Stimulated activated CD8-positive, alpha-beta memory T cell treated with anti-CD3 and anti-CD28 coated beads, Interleukin-4, amount 100 ng/mL, for 4 hours (primary cell): ENCODE measurements at places on chromosomes 4 and X.

GRCh38 chrX:120560842-120561633 is at the start of gene CUL4B:
CUL4B (minus strand) TSS chrX:120560962; CDS start chrX:120560638, 324 bp downstream.
- peak; percentile 79 for DNase-seq

DNA sequence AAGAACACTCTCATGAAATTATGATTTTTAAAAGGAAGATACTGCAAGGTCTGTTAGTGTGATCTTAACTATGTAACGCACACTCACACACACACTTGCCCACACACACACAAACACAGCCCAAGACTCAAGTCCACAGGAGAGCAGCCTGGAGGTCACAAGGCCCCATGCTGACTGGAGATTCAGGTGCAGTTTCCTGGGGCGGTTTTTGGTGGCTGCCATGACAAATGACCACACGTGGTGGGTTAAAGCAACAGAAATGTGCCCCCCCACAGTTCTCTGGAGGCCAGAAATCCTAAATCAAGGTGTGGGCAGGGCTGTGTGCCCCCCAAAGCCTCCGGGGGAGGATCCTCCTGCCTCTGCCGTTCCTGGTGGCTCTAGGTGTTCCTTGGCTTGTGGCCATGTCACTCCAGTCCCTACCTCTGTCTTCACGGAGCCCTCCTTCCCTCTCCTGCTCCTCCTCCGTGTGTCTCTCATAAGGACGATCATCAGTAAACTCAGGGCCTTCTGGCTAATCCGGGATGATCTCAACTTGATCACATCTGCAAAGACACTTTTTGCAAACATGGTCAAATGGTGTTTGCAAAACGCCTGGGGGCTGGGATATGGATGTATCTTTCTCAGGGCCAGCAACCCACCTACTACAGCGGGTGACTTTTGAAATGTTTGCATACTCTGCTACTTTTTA is 9.7 kb upstream of the HTRA3 start:
- DNase-seq = no peak

GRCh38 chrX:106973433-106974149 is 26.4 kb downstream of the MORC4 start:
- no peak for DNase-seq

DNA sequence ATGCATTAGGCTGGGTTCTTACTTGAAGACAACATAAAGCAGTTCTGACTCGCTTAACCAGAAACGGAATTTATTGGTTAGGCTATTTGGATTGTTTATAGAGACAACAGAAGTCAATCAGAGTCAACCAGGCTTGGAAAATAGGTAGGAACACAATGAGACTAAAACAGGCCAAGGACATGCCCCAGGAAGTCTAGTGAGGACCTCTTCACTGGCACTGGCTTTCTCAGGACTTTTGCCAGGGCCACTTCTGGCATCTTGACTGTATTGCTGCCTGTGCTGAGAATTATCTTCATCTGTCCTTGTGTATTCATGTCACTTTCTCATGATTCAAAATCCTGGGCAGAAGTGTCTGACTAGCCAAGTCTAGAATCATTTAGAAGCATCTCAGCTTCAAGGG is 19.6 kb downstream of the PGAM4 start:
- no peak for DNase-seq

- DNase-seq = no peak
Measured at GRCh38 chrX:24513416-24513815, 48.3 kb downstream of the PDK3 start.

- no peak for DNase-seq
Measured at GRCh38 chr4:110611968-110612447, 10.9 kb downstream of the PITX2 start.

- DNase-seq = no peak
Measured at GRCh38 chrX:49960061-49960460, 37.7 kb downstream of the CLCN5 start.

DNA sequence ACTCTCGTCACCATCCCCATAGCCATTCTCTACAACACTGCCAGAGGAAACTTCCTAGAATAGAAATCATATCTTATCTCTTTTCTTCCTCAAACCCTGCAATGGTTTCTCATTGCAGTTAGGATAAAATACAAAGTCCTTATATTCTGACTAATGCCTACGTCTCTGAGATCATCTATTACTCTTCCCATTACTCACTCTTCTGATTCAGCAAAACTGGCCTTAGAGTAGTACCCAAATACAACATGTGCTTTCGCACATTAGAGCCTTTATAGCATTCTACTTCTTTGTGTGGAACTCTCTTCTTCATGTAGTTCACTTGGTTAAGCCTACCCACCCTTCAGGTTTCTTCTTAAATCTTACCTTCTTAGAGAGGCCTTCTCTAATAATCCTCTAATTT is 28.0 kb downstream of the LHFPL1 start:
- no peak for DNase-seq

DNA sequence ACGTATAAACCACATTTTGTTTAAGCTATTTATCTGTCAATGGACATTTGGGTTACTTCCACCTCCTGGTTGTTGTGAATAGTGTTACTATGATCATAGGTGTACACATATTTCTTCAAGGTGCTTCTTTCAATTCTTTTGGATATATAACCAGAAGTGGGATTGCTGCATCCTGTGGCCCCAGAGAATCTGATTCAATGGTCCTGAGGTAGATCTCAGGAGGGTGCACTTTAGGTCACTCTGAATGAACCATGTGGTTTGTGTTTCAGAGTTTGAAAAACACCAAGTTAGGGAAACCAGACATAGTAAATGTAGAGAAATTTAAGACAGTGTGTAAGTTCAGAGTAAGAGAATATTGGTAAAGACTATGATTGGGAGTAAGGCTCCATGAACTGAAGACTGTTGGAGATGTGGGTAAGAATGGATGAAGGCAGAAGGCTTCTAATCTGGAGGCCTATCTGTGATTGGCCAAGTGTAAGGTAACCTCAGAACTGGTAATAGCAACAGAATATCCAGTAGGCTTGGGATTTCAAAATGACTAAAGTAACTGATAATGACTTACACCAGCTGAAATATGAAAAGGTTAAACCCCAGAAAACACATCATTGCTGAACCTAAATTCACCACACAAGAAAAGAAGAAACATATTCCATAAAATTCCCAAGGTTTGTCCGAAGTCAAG is 236.9 kb downstream of the CAMK2D start:
- no peak for DNase-seq

GRCh38 chr4:184475096-184475461 is 729 bp upstream of the IRF2 start:
- DNase-seq = peak; percentile 38

- DNase-seq = no peak
Measured at GRCh38 chrX:111083081-111083480, 12.9 kb upstream of the PAK3 start.

DNA sequence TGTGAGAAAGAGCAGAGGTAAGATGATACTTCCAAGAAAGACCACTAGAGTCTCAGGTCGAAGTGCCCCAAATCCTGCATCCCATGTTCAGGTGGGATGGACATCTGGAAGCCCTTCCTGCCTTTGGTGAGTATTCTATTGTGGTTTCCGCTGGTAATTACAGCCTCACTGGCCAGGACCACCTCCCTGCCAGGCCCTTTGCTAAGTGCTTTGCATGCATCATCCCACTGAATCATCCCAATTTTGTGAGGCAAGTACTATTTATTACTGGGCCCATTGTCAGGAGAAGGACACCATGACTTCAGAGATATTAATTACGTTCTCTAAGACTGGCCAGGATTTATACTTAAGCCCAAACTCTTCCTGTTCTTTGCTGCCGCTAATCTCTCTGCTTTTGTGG is 10.7 kb upstream of the PASD1 start:
- DNase-seq = no peak

DNA sequence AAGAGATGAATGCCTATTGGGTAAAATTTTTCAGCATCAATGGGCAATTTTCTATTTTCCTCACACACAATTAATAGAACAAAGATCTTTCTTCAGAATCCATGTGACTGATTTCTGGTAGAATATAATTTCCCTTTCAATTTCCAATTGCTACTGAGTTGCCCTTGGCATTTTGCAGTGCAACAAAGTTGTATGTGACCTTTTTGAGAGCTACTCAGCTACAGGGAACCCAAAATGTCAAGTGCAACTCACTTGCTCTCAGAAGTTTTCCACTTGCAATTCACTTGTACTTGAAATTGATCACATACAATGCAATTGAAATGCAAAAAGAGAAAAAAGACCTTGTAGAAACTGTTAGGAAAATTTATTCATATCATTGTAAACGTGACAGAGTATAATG is 245.5 kb downstream of the BANK1 start:
- DNase-seq = no peak

DNA sequence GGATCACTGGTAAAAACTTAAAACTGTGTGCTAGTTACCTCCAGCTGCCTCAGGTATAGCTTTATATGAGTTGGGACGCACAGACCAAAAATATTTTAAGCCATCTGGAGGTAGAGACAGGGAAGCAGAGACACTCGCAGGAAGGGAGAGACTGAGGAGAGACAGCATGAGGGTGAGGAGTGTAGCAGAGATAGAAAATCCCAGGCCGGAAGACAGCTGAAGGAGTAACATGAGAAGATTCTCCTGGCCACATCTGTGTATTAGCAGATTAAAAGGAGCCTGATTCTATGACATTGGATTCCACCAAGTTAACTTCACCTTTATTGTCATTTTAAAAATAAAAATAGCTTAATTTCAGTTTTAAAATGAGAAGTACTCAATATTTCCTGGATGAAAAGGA is 84.3 kb downstream of the PDLIM5 start:
- DNase-seq = no peak

GRCh38 chr4:163107754-163108153 is 58.9 kb downstream of the NAF1 start:
- no peak for DNase-seq

- DNase-seq = no peak
Measured at GRCh38 chr4:101102114-101102742, 245.1 kb downstream of the PPP3CA start.

- no peak for DNase-seq
Measured at GRCh38 chr4:54094451-54094850, 5.5 kb upstream of the GSX2 start.

DNA sequence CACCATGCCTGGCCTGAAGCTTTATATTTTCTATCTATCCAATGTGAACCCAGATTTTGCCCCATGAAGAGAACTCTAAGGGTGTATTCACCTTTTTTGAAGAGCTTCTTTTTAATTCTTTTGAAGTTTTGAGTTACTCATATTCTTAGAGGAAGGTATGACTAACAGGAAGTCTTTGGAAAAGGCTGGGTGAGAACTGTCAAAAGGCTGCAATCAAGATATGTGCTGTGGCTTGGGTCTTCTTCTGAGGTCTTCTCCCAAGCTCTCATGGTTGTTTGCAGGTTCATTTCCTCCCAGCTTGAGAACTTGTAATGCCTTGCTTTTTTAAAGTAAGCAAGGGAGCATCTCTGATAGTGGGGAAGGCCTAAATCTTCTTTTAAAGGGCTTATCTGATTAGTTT is 3.1 kb upstream of the C4orf17 start:
- DNase-seq = no peak

DNA sequence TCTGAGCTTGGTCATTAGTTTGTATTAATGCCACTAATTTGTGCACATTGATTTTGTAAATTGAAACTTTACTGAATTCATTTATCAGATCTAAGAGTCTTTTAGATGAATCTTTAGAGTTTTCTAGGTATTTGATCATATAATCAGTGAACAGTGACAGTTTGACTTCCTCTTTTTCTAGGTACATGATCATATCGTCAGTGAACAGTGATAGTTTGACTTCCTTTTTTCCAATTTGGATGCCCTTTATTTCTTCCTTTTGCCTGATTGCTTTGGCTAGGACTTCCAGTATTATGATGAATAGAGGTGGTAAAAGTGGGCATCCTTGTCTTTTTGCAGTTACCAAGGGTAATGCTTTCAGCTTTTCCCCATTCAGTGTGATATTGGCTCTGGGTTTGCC is 421.4 kb upstream of the CPXCR1 start:
- DNase-seq = no peak

GRCh38 chr4:6804082-6804752 is 21.7 kb downstream of the KIAA0232 start:
- DNase-seq = no peak

- no peak for DNase-seq
Measured at GRCh38 chr4:16250661-16251365, 24.5 kb upstream of the TAPT1 start.

DNA sequence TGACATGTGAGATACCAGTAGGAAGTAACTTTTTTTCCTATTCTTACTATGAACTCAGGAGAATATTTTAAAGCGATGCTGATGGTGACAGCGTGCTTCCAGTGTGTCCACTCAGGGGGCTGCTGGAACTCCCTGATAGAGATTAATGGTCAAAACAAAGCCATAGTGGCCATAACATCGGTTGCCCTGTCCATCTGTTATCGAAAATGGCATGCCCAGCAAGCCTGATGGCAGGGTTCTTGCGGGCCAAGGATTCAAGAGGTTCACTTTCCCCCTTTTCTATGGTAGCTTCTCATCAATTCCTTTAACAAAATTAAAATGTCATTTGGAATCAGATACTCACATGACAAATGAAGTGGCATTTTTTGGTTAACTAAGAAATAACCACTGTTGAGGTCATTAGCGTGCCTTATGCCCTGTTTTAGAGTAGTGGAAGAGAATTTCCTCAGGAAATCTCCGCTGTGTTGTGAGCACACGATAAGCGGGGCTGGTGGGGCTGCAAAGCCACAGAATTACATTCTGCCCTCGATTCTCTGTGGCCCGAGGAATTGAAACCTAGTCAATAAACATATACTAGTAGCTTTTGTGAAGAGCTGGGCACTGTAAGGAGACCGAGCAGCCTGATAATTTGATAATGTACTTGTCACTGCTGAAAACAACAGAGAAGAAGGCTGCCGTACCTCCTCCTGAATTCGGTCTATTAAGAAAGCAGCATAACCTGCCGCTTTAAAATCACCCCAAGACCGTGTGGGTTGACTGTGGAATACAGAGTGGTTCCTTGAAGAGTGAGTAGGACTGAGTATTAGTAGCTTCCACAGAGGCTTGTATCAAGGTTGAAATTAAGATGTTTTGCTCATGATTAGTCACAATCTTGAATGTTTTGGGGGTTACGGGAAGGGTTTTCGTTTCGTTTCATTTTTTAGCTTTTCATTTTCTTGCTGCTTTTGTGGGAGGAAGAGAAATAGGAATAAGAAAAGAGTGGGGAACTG is 46.7 kb downstream of the PTCHD1 start:
- DNase-seq = no peak

- DNase-seq = no peak
Measured at GRCh38 chrX:132093239-132093860, 34.5 kb downstream of the FRMD7 start.

DNA sequence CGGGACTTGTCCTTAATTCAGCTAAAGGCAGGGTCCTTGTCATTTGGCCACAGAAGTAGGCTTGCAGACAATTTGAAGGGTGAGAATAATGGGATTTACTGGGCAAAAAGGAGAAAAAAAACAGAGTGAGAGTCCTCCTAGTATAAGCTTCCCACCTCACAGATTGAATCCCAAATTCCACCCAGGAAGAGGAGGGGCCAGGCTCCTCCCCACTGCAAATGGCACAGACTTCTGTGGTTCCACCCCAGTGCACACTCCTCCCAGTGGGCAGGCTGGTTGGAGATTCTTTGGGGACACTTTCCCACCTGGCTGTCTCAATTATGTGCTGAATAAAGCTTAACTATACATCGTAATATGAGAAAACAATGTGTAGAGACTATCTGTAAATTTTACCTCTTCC is 31.6 kb downstream of the MEPE start:
- no peak for DNase-seq
